Trophoblast cell (in vitro differentiated cells and primary cell): ENCODE measurements at places on chromosomes 4 and X.
A peak's percentile ranks its signal among the peaks of the same experiment; 100 is the strongest.

DNA sequence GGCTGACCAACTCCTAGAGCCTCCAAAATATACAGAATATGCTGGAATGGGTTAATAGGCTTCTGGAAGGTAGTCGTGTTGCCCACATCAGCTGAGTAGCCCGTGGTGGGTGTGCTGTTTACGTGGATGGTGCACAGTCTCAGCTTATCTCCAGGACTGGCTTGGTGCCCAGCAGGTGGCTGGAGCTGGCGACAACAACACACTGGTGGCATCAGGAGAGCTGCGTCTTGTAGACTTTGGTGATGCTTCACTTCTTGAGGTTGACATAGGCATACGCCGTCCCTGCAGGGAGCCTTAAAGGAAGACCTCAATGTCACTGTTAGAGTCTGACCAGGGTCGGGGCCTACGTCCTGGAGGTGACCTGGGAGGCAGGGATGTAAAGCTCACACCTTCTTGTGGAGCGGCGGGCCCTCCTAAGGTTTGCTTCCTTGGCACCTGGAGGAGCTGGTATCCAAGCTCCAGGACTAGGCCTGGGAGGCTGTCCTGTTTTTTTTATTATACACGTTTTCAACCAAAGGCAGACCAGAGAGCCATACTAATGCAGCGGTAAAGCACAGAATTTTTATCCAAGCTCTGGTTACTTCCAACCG is 26.5 kb upstream of the RBMX start:
- no peak for DNase-seq

DNA sequence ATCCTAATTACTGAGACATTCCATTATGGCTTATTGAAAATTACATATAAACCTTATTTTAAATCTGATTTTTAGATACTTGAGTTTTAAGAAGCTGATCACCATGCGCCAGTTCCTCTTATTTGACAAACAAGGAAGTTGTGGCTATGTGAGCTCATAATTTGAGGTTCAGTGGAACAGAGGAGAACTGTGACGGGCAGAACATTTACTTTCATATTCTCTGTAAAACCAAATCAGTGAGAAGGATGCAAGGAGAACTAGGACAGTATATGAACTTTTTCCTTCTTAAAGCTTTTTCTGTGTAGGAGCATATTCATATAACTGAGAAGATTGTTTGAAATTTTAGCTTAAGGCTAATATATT is 25.3 kb downstream of the STIM2 start:
- peak; percentile 23 for DNase-seq

DNA sequence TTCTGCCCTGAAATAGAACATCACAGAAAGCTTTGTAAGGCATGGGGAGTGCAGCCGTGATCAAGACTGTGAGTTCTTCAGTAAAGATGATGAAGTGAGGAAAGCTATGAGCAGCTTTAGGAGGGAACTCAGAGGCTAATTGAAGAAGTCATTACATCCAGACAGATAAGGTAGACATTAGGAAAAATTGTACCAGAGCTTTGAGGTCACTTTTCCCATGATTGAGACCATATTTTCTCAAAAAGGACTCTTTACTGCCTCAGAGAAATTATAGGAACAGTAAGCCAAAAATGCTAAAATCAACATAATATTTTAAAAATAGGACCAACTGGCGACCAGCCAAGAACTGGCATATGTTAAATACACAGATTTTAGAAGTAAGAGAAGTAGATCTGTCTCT is 11.2 kb downstream of the CHST7 start:
- no peak for DNase-seq

DNA sequence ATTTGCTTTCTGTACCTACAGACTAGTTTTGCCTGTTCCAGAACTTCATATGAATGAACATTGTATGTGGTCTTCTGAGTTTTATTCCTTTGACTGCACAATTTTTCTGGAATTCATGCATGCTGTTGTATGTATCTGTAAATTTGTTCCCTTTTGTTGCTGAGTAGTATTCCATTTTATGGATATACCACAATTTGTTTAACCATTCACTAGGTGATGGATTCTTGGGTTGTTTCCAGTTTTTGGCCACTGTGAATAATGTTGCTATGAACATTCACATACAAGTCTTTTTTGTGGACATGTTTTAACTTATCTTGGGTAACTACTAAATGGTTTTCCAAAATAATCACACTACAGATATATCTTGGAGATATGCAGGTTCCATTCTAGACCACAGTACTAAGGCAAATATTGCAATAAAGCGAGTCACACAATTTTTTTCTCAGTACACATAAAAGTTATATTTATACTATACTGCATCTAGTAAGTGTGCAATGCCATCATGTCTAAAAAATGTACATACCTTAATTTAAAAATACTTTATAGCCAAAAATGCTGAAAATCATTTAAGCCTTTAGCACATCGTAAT is 58.7 kb downstream of the TSPAN5 start:
- no peak for DNase-seq

DNA sequence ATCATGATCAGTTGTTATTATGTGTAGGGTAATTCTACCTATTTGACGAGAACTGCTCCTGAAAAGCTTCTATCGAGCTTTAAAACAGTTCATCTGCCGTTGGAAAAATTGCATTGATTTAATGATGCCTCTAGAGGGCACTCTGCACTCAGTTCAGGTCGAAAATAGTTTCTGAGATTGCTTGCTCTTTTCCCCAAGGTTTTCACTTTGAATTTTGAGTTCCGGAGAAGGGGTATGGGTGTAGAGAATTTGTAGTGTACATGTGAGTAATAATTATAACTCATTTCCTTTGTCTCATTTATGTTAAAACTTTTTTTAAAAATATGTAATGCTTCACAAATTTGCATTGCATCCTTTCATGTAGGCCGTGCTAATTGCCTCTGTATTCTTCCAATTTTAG is 28.4 kb upstream of the TNIP3 start:
- peak; percentile 71 for DNase-seq

GRCh38 chr4:142809559-142809958 is 36.5 kb downstream of the INPP4B start:
- DNase-seq, result no peak

GRCh38 chr4:113588895-113589668 is 172.5 kb downstream of the CAMK2D start:
- peak; percentile 16 for DNase-seq

DNA sequence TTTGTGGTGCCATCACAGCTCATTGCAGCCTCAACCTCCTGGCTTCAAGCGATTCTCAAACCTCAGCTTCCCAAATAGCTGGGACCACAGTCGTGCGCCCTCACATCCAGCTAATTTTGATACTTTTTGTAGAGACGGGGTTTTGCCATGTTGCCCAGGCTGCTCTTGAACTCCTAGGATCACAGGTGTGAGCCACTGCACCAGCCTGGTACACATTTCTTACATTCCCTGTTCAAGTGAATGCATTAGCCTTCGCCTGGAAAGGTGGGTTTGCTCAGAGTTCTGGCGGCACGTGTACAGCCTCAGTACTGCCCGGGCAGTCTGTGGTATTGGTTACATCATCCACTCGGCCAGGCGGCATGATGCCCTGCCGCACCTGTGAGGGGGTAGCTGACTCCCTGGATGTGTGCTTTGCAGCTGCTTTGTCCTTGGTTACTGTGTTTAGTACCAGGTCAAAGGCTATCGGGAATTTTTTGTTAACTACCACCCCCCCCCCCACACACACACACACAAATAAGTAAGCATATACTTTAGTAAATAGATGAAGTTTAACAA is 57.1 kb downstream of the TNIP2 start:
- no peak for DNase-seq

- DNase-seq, result peak; percentile 98
Observed at GRCh38 chr4:76251441-76252270, at the start of gene FAM47E. TSS of gene FAM47E (plus strand) at chr4:76251721. CDS start at chr4:76251747, 26 bp downstream.

GRCh38 chrX:95350774-95351488 is 1333.7 kb upstream of the DIAPH2 start:
- no peak for DNase-seq

GRCh38 chr4:182143822-182144625 is 99.2 kb upstream of the TENM3 start:
- peak; percentile 50 for DNase-seq

- no peak for DNase-seq
Observed at GRCh38 chr4:2155246-2155645, 86.7 kb downstream of the HAUS3 start.

DNA sequence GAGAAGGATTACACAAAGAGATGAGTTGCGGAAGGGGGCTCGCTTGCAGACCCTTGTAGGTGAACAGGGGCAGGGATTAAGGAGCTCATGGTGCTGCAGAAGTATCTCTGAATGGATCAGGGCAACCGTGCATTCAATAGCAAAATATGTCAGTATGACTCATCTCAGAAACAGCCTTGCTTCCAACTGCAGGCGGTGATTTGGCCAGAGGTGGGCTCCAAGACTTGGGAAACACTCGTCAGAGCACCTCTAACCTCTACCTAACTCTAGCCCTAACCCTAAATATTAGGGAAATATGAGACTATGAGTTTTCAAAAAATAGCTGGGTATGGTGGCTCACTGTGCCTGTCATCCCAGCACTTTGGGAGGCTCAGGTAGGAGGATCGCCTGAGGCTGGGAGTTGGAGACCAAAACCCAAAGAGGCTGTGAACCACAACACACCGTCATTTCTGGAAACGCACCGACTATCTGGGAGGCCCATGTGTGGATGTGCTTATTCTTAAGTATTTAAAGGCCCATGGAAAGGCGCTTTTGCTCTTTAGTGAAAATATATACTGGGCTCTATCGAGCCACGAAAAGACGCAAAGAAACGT is 102.6 kb downstream of the DHRSX start:
- DNase-seq, result peak; percentile 74

DNA sequence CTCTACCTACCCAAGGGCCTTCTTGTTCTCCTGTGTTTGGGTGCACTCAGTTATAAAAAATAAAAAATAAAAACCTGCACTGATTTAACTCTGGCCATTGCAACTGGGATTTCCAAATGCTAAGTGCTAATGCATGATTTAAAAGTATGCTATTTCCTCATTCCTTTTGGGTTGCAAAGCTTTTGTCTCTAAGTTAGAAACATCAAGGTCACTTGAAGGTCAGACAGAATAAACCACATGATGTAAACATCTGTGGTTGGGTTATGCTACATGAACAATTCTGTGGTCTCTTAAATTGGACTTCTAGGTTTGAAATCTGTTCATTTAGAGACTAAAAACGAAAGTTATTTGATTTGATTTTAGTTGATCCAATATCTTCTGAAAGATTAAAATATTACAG is 1547.4 kb upstream of the TENM3 start:
- no peak for DNase-seq

GRCh38 chr4:113537203-113537602 is 224.3 kb downstream of the CAMK2D start:
- DNase-seq, result no peak

DNA sequence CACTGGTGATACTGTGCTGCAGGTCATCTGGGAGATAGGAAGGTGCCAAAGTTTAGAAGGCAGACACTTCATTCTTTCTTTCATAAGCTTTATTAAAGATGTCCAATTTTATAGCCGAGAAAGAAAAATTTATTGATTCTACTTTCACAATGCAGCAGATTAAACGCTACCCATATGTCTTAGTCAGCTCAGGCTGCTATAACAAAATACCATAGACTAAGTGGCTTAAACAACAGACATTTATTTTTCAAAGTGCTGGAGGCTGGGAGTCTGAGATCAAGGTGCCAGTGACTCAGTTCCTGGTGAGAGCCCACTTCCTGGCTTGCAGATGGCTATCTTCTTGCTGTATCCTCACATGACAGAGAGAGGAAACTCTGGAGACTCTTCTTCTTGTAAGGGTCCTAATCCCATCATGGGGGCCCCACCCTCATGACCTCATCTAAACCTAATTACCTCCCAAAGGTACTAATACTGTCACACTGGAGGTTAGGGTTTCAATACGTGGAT is 33.4 kb upstream of the KLHL34 start:
- DNase-seq, result no peak

- no peak for DNase-seq
Observed at GRCh38 chrX:125289920-125290319, 29.8 kb upstream of the TEX13C start.

- no peak for DNase-seq
Observed at GRCh38 chr4:73853246-73853704, at the start of gene PF4V1. TSS of gene PF4V1 (plus strand) at chr4:73853296. CDS start at chr4:73853363, 67 bp downstream.

DNA sequence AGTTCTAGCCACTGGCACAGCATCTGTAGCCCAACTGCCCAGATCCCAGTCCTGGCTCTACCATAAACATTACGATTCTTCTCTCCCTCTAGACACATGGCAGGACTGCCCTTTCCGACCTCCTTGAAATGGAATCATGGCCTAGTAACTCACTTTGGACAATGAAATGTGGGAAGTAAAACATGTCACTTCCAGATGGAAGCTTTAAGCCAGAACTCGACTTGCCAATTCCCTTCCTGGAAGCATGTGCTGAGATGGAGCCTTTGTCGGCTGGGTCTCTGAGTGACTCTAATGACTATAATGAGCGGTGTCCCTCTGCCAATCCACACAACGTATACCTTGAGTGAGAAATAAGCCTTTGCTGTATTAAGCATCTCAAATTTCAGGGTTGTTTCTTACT is 34.7 kb downstream of the SH3RF1 start:
- DNase-seq, result no peak
